ENCODE measurements at places on chromosomes 2 and 18.

- DNase-seq: no peak
These were observed 90.3 kb downstream of the ROCK2 start for GRCh38 chr2:11254100-11254536.

DNA sequence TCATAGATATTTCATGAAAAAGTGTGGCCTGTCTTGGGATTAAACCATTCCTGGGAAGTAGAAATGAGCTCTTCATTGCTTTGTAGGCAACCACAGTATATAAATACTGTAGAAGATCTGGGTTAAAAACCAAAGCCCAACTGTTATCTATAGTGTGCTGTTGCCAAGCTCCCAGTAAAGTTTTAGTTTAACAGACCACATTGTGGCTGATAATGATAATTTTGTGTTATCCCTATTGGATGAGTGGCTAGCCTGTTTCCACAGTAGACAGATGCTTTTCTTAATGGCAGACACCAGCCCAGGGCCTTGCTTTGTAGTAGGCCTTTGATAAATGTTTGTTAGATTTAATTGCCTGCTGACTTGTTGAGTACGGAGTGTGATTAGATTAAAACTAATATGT, 52.1 kb downstream of the FMNL2 start:
- no peak for DNase-seq

DNA sequence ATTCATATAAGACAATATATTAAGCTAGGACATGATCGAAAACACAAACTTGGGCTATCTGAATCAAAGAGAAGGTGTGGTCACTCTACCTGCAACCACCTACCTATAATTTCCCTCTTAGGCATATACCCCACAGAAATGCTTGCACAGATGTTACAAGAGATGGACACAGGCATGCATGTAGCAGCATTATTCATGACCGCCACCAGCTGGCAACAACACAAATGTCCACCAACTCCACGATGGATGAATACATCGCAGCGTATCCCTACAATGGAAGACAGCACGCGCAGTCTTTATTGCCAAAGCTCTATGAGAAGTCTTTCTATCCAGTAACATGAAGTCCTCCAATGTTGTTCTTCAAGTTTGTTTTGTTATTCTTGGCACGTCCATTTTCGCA, 90.8 kb downstream of the ARL4C start:
- no peak for DNase-seq

- DNase-seq: no peak
These were observed 333.7 kb upstream of the MEIS1 start for GRCh38 chr2:66101206-66101605.

DNA sequence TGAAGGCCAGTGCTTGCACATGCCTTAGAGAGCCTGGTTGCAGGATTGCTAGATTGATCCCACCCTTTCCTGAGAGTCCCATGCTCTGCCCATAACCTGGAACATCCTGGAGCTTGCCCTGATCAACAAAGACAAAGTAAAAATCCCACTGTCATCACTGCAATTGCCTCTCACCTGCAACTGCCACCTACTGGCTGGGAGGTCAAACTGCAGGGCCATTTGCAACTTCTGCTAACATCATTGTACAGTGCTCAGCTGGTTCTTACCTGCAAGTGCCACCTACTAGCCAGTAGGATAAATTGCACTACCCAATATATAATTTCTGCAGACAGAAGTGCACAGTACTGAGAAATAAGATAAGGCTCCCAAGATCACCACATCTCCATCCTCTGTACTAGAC, 947.5 kb downstream of the CPS1 start:
- DNase-seq: no peak

DNA sequence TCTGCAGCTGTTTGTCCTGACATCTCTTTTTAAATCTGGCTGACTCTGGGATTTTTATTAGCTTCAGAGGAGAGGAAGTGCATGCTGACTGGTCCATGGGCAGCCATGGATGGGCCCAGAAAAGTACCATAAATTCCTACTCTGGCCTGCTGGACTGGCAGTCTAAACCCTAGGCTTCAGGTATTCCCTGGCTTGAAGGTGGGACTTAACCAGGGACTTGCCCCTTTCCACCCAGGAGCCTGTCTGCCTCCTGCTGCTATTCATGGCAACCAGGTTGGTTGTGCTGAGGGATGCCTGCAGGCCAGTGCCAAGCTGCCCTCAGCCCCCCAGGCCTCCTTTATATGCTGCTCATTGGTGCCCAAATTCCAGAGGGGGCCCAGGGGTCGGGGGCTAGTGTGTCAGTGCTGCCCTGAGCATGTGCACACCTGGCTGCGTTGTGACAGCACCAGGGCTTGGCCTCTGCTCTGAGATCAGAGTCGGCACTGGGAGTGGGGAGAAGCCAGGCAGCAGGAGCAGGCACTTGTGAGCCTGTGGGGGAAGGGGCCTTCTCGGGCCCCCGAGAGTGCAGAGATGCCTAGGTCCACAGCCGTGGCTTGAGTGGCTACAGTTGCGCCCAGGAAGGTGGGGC, 195.7 kb upstream of the TFPI start:
- DNase-seq: no peak

GRCh38 chr2:30705056-30705455, 102.2 kb downstream of the CAPN13 start:
- DNase-seq: no peak

GRCh38 chr18:13483316-13484270, 242.8 kb downstream of the FAM210A start:
- DNase-seq: no peak

- no peak for DNase-seq
These were observed 44.9 kb downstream of the MREG start for GRCh38 chr2:215968499-215968898.

DNA sequence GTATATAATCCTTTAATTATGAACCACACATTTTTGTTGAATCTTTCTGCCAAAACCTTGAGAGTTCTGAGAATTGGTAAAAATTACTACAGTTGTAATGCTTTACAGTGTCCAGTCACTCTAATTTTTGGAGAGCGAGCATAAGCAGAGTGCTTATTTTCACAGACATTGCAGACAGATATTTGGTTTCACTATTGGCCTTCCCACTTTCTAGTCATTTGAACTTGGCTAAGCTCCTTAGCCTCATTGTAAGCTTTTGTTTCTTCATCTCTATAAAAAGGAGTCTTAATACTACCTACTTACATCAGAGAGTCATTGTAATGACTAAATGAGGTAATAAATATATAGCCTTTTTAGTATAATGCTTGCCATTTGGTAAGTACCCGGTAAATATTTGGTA, 80.4 kb downstream of the LCLAT1 start:
- no peak for DNase-seq

- no peak for DNase-seq
These were observed 102.5 kb upstream of the LDAH start for GRCh38 chr2:20925265-20925889.

GRCh38 chr2:234957834-234958135, 6.0 kb downstream of the SH3BP4 start:
- no peak for DNase-seq

GRCh38 chr2:101401326-101401665, 14.0 kb upstream of the CREG2 start:
- no peak for DNase-seq

GRCh38 chr2:35960596-35960995, 395.0 kb upstream of the CRIM1 start:
- no peak for DNase-seq

DNA sequence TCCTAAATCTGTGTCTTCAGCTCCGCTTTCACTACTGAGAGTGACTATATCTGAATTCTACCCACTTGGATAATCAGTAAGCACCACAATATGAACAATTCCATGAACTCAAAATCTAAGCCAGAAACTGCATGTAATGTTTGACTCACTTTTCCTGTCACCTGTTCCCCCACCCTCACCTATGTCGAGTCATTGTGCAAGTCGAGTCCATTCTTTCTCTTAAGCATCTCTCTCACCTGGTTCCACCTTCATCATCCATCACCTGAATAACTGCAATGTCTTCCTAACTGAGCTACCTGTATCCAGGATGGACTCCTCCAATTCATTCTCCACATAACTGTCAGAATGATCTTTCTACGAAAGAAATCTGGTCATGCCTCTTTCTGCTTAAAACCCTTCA, 58.2 kb downstream of the PPP1R1C start:
- no peak for DNase-seq

- no peak for DNase-seq
These were observed 768 bp upstream of the CYBRD1 start for GRCh38 chr2:171521361-171522051.

GRCh38 chr18:69691008-69691760, 256.5 kb downstream of the CD226 start:
- DNase-seq: no peak

DNA sequence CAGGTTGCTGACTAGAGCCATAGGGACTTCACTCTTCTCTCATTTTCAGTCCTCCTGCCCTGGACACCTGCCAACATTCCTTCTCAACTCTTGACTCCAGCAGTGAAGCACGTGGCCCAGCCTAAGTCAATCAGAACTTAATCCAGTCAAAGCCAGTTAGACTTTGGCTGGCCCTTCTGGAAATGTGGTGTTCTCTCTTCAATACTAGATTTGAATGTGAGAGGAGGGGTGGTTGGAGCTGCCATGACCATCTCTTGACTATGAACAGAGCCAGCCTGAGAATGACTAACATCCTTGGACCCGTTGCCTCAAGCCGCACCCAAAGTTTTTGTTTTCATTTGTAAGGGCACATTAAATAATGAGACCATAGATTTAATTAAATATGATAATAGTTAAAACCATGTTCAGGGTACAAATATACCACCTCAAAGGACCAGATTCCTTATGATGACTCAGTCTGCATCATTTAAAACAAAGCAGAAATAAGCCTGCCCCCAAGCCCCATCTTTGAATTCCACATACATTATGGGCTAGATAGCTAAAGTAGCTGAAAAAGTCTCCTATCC, 49.7 kb upstream of the RASGRP3 start:
- DNase-seq: no peak

DNA sequence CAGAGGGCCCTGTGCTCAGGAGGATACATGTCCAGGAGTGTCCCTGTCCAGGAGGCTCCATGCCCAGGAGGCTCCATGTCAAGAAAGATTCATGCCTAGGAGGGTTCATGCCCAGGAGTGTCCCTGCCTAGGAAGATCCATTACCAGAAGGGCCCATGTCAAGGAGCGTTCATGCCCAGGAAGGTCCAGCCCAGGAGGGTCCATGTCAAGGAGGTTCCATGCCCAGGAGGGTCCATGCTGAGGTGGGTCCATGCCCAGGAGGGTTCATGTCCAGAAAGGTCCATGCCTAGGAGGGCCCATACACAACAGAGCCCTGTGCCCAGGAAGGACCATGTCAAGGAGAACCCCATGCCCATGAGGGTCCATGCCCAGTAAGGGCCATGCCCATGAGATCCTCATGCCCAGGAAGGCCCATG, 7.0 kb downstream of the GPR35 start:
- DNase-seq: no peak

DNA sequence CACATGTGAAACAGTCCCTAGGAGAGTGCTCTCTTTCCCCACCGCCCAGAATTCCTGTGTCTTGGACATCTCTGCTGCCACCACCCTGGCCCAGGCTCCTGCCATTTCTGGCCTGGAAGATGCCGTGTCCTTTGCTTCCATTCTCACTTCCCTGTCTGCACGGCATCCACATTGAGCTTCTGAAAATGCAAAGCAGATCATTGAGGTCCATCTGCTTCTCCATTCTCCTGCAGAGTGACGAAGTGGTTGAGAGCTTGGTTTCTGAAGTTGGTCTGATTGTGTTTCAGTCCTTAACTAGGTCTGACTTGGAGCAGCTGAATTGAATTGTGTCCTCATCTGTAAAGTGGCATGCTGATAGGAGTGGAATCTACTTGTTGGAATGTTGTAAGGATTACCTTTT, 98.7 kb upstream of the MGAT5 start:
- DNase-seq: no peak

GRCh38 chr2:119416299-119416923, 15.2 kb upstream of the TMEM37 start:
- no peak for DNase-seq

GRCh38 chr2:133438848-133439564, 129.3 kb downstream of the NCKAP5 start:
- no peak for DNase-seq

GRCh38 chr2:209499069-209499468, 75.2 kb downstream of the MAP2 start:
- DNase-seq: no peak

GRCh38 chr2:33130544-33130943, 183.8 kb downstream of the LTBP1 start:
- no peak for DNase-seq

DNA sequence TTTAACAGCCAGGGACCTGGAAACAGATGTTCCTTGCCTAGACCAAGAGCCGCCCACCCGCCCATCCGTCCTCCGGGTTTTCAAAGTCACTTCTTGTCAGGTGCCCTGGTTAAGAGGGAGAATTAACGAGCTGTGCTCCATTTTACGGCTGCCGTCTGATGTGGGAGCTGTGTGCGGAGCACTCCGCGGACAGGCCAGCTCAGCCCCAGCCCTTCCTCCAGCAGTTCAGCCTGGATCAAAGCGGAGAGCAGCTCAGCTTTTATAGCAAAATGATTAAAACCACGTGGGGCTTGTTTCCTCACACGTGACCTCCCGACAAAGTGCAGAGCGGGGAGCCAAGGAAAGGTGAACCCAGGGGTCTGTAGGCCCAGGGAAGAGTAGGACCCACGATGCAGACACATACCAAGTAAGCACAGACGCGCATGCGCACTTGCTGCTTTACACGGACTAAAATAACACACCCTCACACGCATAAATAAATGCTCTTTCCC, 46.1 kb upstream of the PKDCC start:
- no peak for DNase-seq

GRCh38 chr2:196758474-196759377, 40.8 kb downstream of the GTF3C3 start:
- no peak for DNase-seq

DNA sequence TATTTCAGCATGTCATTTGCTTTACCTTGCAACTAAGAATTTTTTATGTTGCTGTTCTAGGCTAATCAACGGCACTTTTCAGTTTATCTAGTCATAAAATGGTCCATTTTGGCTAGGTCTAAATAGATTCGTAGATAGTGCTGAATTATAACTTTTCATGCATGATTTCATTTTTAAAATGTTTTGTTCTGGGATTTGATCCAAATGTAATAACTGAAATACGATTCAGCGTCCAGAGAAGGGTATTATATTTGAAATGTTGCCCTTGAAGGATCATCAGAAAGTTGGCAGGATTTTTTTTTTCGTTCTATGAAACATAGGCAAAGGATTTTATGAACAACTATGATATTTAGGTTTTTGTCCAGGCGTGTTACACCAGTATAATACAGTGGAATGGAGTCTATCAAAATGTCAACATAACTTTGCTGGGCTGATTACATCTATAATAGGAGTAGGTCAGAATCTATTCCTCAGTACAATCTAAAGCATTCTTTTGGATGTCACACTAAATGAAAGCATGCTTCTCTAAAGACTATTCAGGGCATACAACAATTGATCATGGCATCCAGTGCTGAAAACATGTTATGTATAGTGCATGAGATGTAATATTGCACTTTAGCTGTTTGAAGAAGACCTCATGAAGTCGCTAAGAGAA, 24.8 kb downstream of the TTC27 start:
- no peak for DNase-seq

GRCh38 chr2:22153931-22154613, 1030.3 kb downstream of the TDRD15 start:
- no peak for DNase-seq

GRCh38 chr2:188338463-188338862, 46.8 kb downstream of the GULP1 start:
- no peak for DNase-seq
